Left ventricle myocardium superior (tissue), 1 donor: ENCODE measurements at places on chromosomes 3 and 15. TPM values are rescaled to one million over a fixed set of nuclear protein-coding genes. Genes with fewer than 3 reads are reported as not detected.

PLCB2 gene
- 7.5 TPM for total RNA-seq

COMMD4 gene
- total RNA-seq: 42.3 TPM

LIPC gene
- 0.32 TPM for total RNA-seq

ISL2 gene
- total RNA-seq: not detected

ZFYVE19 gene
- 30.9 TPM for total RNA-seq

FBXL22 gene
- 42.4 TPM for total RNA-seq

SLC6A20 gene
- total RNA-seq: not detected

ERICH6 gene
- not detected for total RNA-seq

DTX3L gene
- total RNA-seq: 10.5 TPM

KNG1 gene
- 0.37 TPM for total RNA-seq

SCAANT1 gene
- not detected for total RNA-seq

EBLN2 gene
- total RNA-seq: 0.69 TPM

CFAP91 gene
- 0.45 TPM for total RNA-seq

DZIP1L gene
- total RNA-seq: 5.7 TPM
